Activated T-cell treated with anti-CD3 and anti-CD28 coated beads for 4 hours (primary cell): ENCODE measurements at places on chromosomes 13 and 19.

DNA sequence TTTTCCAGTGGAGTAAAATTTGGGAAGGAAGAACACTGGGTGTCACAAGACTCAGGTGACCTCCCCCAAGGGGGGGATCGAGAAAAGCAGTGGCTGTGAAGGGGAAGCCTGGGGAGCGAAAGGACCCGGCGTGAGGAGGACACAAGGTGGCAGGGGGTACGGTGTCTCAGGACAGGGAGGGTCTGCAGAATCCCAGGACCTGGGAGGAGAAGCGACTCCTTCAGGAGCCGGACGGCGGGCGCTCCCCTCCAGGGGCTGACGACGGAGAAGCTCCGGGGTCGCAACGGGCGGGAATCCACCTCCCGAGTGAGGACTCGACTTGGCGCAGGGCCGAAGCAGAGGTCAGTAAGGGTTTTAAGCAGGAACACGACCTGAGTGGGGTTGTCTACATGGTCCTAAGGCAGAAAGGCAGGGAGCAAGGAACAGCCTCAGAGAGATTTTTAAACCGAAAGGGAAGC lies 529 bp downstream of the ZNF836 start:
- DNase-seq: no peak

GRCh38 chr19:738509-739128 lies 12.3 kb upstream of the MISP start:
- no peak for DNase-seq

DNA sequence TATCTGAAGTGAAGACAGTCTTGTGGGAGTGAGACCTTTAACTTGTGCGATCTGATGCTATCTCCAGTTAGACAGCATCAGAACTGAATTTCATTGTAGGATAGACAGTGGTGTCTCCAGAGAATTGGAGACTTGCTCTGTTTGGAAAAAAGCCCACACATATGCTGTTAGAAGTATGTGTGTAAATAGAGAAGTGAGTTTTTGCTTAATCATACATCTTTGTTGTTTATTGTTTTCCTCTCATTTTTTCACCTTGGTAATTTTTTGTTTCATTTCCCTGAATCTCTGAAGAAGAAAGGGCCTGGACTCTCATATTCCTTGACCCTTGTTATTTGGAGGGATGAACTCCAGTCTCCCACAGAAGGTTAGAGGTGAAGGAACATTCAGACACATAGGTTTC lies 21.8 kb downstream of the FPR3 start:
- DNase-seq: no peak

DNA sequence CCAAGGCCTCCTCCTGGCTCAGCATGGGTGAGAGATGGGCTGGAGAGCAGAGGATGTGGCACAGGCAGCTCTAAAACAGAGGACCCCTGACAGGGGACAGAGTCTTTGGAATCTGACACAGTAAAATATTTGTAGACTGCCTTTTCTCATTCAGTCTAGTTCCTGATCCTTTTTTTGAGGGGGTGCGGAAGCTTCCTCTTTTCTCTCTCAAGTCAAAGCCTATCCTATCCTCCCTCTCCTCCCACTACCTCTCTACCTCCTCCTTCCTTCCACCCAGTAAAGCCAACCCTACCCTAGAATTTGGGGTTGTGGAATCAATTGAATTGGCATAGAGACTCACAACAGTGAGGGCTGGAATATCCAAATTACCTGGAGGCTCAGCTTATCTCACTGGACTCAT lies 82.0 kb downstream of the TEX26 start:
- no peak for DNase-seq

- no peak for DNase-seq
These were observed 16.7 kb upstream of the ITM2B start for GRCh38 chr13:48216204-48216711.

- no peak for DNase-seq
These were observed 71.9 kb downstream of the OLFM4 start for GRCh38 chr13:53100394-53101063.

- no peak for DNase-seq
These were observed 63.5 kb downstream of the MYO9B start for GRCh38 chr19:17138937-17139598.

DNA sequence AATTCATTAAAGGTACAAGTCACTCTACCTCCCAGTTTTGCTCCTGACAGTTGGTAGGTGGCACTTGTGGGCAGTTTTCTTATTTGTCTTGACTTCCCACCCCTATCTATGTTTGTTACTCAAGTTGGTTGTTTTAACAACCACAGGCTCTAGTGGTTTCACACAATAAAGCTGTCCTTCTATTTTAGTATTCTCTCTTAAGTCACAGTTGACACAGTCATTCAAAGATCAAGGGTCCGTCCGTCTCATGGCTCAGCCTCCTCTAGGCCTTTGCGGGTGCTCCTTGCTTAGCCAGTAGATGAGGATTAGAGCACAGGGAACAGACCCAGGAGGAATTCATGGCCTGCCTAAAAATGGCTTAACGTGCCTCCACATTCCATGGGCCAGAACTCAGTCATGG lies 573.7 kb downstream of the IRS2 start:
- DNase-seq: no peak
